ENCODE measurements at places on chromosomes 5 and 9.

- no peak for DNase-seq
Observed at GRCh38 chr9:93597871-93598646, 21.7 kb downstream of the PHF2 start.

GRCh38 chr5:78482948-78483347 is 122.5 kb downstream of the SCAMP1 start:
- no peak for DNase-seq

GRCh38 chr5:17346811-17347210 is 129.4 kb downstream of the BASP1 start:
- DNase-seq = no peak

DNA sequence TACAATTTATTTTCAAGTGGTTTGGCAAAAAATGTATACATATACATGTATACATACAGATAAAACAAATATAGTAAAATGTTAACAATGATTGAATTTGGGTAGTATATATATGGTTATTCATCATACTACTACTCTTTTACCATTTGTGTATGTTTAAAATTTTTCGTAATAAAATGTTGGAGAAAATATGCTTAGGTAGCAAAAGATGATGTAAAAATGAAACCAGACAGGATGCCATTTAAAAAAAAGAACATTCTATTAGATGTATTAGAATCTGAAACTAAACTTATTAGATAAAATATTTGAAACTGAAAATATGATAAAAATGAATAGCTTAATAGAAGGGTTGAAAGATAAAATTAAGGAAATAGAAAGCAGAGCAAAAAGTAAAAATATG is 144.9 kb upstream of the FER start:
- no peak for DNase-seq

GRCh38 chr9:95581900-95582299 is 65.1 kb upstream of the PTCH1 start:
- no peak for DNase-seq

DNA sequence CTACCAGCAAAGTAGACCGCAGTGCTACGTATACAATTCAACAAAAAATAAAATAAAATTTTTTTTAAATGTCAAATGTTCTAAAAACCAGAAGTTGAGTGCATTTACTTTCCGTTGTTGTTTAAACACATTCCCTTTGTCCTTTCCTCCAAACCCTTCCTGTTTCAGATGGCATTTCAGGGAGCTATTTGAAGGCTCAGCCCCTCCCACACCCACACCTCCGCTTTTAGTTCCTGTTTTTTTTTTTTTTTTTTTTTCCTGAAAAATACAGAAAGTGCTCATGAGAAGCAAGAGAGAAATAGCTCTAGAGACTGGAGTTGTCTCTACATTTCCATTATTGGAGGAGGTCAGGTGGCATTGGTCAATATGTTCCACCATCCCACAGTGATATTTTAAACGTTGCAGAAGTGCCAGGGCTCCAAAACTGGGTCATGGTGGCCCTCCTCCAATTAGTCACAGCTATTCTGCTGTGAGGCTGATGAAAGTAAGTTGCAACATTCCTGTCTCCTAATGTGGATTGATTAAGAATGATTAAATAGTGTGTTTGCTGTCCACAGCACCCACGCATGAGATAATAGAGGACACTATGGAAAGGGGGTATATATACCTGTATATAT is 106.9 kb downstream of the GABRG2 start:
- no peak for DNase-seq

DNA sequence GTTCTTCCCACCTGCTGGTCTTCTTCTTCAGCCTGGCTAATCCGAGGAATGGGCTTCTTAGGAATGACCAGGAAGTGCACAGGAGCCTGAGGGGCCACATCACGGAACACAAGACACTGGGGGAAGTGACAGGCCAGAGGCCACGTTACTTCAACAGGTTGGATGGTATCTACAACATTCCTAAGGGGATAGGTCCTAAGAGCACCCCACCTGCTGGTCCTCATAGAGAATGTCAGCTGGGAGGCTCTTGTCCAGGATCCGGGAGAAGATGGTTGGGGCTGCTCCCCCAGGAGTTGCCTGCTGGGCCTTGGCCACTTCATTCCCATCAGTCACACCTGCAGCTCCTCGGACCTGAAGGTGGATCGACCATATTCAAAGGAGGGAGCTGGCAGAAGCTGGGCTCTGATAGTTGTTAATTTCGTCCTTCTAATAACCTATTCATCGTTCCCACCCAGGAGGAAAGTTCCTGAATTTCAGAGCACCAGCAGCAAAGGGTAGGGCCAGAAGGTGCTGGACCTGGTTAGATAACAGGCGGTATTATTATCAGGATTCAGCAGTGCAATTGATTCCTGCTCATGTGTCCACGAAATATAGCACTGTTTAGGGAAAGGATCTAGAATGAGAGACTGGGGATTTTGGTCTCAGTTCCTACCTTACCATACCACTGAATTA is 1.3 kb downstream of the HINT2 start:
- DNase-seq = no peak

DNA sequence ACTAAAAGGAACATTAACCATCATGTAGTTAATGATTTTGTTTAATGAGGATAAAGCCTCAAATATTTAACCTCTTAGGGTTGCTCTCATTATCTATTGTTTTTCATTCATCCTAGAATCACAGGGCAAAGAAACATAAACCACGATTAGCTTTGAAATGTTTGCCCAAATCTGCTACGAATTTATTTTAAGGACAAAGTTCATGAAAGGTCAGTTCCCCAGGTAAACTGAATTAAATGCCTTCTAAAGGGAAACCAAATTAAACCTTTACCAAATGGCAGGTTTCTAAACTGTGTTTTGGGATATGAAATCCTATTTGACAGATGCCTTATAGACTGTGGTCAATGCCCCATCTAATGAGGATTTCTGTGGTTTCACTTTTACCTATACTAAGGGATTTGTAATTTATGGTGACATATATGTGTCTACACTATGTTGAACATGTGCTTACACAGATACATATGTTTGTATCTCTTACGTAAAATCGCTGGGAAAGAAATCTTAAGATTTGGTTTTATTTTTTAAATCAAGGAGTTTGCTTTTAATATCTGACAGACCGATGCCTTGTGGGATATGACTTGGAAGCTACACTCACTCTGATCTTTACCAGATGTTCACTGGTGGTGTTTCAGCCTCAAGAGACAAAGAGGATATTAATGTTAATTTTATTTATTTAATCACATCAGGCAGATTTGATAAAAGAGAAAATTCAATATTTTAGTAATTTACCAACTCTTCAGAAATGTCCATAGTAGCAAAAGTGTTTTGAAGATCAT is 188.4 kb downstream of the GLIS3 start:
- no peak for DNase-seq

DNA sequence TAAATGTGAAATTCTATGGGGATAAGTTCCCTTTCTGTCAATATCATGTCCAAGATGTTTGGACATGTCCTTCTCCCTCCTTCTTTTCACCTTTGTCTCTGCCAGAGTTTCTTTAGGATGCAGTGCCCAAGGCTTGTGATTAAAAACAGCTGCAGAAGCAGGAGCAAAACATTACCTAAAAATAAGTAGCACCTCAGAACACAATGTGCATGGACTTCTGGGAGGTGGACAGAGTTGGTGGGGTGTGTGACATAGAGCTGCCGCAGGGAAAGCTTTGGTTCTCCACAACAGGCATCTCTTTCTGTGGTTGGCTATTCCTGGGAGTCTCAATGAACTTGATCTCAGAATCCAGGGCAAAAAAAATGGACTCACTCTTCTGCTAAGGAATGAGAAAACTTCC is 97.0 kb downstream of the SEC61B start:
- no peak for DNase-seq

DNA sequence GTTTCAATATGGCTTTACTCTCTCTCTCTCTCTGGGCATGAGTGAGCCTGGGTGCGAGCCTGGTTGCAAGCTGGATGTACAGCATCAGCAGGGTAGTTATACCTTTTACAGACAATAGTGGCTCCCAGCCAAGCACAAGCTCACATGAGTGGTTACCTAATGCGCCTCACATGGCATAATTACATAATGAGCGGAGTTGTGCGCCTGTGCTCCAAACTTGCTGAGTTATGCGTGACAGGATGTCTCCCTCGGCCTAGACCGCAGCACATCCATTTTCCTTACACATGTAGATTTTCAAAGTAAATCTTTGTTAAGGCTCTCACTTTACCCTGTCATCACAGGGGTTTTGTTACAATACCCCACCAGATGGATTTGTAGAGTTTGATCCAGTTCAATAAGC is 233.5 kb upstream of the WWC1 start:
- DNase-seq = no peak

GRCh38 chr5:99119326-99119725 is 190.5 kb upstream of the CHD1 start:
- DNase-seq = no peak

GRCh38 chr5:40521108-40521785 is 158.5 kb upstream of the PTGER4 start:
- DNase-seq = no peak

All from stimulated activated CD8-positive, alpha-beta memory T cell treated with anti-CD3 and anti-CD28 coated beads, Interleukin-7, amount 100 ng/mL, for 24 hours (primary cell).